ENCODE measurements at places on chromosomes 3 and 15. TPM values are rescaled to one million over a fixed set of nuclear protein-coding genes. Genes with fewer than 3 reads are reported as not detected.

DNA sequence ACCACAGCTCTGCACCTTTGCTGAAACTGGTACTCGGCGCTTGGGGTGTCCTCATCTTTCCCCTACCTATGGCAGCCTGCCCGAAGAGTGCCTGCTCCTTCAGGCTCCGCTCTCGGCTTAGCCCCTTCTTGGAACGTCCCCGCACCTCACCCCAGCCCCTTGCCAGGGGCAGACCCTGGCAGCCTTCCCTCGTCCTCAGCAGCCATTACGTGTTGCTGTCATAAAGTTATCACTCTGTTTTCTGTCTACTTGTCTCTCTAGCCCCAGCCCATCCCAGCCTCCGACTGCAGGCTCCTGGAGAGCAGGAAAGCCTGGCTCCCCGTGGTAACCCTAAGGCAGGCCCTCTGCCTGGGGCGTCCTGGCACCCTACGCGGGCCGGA is 5.1 kb upstream of the BAHD1 start:
- no peak for DNase-seq

The ERICH6 gene
- not detected for total RNA-seq

The MESP1 gene
- total RNA-seq = 2.5 TPM

DNA sequence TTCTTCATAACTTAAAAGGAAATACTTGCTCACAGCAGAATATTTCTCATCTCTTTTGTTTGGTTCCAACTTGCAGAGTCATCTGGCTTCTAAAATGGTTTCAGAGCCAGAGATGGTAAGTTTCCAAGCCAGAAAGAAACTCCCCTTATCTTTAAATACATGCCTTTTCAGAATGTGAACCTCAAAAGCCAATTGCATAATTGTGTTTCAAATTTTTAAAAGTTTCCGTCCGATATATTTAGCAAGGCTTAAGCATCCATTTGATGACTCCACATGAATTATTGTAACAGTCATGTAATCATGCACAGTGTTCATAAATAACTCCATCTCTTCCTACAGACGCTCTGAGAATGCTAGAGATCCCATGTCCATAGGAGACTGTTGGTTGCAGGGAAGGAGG is 40.6 kb upstream of the C3orf80 start:
- DNase-seq = no peak

DNA sequence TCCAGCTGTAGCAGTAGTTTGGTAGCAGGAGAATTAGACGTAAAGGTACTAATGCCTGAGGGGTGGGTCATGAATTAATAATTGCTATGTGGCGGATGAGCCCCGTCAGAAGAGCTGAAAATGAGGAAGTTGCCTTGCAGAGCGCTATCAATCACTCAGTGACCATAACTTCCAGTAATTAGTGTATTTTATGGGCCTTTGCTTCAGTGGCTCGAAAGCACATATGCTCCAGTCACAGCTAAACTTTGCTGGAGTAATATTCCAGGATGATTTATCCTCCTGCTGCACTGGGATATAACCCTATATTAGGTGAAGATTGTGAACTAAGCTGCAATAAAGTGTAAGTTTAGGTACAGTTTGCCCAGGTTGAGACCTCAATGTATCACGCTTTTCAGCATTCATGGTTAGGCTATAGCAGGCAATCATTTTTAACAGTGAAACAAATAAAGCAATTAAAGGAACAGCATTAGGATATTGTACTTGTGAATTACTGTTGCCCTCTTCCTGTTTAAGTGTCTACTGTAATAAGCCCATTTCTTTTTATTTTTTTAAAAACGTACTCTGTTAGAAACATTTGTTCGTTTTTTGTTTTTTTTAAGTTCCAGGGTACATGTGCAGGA is 104.6 kb upstream of the SKOR1 start:
- no peak for DNase-seq

The LIPC gene
- not detected for total RNA-seq

GRCh38 chr3:138842483-138843188 is 7.9 kb upstream of the PIK3CB start:
- no peak for DNase-seq

- DNase-seq = peak; percentile 90
Observed at GRCh38 chr3:49469037-49469935, 781 bp upstream of the DAG1 start.

- DNase-seq = peak; percentile 16
Observed at GRCh38 chr3:15959434-15959811, 161.6 kb upstream of the ANKRD28 start.

DNA sequence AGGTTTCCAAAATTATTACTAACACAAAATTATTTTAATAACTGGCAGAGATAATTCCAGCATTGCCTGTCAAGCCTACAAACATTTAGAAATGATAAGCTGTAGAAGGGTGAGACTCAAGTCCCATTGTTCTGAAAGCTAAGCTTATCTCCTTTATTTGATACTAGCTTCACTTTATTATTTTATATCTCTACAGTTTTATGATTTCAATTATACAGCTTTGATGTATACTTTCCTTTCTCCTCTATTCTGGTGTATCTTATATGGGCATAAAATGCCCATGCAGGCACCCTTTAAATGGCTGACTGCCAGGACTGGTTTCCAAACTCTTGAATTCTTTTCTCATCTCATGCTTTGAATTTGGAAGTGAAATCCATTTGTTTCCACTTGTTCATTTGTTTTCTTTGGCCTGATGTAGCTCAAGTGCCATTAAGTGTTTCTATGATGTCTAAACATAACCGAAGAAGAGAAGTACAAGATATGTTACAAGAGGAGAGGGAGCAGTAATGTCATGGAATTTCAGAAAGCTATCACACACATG is 372.1 kb upstream of the ARHGEF26 start:
- DNase-seq = no peak

The C3orf38 gene
- 29.9 TPM for total RNA-seq

DNA sequence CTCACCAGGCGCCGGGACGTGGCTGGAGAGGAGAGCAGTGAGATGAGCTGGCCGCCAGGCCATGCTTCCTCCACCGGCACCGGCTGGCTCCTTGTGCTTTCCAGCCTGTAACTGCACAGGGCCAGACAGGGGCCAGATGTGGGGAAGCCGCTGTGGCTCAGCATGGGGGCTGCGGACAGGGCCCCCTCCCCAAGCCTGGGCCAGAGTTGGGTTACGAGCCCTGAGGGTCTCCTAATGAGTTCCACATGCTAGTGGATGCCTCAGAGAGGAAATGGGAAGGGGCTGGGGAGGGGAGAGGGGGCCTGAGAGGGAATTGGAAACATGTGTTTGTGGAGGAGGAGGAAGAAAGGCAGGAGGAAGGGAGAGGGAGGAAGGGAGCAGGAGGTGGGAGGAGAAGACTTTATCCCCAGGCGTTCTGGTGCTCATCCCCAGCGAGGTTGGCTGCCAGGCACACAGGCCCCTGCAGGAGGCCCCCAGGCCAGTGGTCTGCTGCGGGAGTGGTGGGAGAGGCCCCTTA is 11.7 kb upstream of the DUSP7 start:
- DNase-seq = peak; percentile 73
